ENCODE measurements at places on chromosomes 4 and X.

- DNase-seq, result no peak
Observed at GRCh38 chrX:111506826-111507225, 4.6 kb upstream of the SERTM2 start.

DNA sequence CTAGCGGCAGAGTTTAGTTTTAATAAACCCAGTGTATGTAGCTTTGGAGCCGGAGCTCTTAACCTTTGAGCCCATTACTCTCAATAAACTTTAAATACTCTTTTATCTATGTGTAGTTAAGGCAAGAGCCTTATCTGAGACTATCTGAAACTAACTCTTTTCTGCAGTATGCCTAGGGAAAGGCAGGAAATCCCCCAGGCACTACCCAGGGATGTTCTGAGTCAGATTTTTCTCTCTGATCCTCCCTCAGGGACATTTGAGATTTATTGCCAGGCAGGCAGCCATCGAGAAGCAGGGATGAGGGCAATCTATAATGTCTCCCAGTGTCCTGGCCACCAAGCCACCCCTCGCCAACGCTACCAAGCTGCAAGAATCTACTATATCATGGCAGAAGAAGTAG is 39.1 kb downstream of the HEPH start:
- DNase-seq, result no peak

DNA sequence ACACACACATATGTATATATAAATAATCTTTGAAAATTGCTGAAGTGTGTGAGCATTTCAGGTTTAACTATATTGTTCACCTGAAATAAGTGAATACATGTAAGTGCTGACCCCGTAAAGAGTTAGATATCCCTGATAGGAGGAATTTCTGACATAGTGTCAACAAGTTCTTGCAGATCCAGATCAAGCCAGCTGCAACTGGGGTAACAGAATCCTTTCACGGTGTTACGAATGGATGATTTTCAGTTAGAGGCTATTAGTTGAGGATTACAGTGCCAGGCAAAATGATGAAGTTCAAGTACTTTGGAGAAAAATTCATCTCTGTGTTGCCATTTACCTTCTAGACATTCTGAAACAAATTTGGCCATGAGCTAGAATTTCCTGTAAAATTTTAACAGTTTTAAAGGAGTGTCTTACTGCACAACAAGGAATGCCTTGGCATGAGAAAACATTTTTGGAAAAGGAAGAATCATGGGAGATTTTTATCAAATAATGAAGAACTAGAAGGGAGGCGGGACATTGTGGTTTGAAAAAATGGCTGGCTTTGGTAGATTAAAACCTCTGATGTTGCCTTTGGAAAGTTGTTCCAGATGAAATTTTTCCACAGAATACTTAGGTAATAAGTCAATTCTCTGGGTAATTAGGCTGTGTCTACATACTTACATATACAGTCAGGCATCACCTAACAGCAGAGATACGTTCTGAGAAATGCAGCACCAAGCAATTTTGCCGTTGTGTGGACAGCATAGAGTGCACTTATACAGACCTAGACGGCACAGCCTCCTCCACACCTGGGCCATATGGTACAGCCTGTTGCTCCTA is 84.4 kb upstream of the FAT1 start:
- no peak for DNase-seq

DNA sequence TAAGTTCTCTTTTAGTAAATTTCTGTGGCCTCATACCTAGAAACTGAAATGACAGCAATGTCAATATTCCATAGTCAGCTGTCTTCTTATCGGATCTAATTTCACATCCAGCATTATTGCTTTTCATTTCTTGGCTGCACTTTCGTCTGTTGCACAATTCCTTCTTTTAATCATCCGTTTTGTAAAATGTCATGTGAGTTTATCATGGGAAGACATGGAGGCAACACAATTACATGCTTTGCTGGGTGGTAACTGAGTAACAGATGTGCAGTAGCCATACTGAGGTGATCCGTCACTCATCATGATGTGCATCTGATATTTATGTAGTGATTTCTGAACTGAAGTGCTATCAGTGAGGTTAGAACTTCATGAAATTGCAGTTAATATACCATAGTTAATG is 68.3 kb upstream of the SLC7A11 start:
- DNase-seq, result no peak

- DNase-seq, result no peak
Observed at GRCh38 chr4:95156452-95156765, 392.4 kb downstream of the UNC5C start.

DNA sequence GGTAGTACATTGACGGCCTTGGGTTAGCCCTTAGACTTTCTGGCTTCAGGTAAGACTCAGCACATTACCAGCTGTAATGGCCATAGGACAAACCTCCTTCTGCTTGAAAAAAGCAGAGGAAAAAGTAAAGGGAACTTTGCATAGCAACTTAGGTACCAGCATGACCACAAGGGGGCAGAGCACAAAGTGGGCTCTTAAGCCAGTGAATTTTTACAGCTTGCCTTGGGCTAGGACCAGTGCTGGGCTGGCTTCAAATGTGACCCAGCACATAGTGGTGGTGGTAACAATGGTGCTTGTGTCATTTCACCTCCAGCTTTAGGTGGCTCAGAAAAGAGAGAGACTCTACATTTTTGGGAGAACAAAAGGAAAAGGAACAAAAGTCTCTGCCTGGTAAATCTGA is 66.1 kb downstream of the KLHL4 start:
- no peak for DNase-seq

- no peak for DNase-seq
Observed at GRCh38 chrX:51437521-51437920, 58.9 kb downstream of the NUDT11 start.

DNA sequence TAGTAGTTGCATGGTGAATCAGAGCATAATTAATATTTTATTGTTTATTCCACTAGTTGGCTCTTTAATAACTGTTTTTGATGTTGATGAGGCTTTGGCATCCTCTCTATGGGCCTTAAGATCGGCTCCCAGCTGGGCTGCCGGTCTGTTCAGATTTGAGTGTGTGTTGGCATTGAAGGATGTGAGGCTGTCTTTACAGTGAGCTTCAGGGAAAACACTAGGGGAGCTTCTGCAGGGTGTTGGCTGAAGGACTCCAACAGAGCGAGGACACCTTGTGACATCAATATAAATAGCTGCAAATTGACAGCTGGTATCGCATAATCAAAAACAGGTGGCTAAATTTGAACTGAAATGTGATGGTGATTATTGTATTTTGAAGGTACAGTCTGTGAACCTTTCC is 322.0 kb downstream of the FSTL5 start:
- DNase-seq, result no peak

GRCh38 chr4:81412946-81413495 is 58.7 kb downstream of the RASGEF1B start:
- DNase-seq, result no peak

- no peak for DNase-seq
Observed at GRCh38 chr4:75232546-75232945, 281.7 kb downstream of the RCHY1 start.

DNA sequence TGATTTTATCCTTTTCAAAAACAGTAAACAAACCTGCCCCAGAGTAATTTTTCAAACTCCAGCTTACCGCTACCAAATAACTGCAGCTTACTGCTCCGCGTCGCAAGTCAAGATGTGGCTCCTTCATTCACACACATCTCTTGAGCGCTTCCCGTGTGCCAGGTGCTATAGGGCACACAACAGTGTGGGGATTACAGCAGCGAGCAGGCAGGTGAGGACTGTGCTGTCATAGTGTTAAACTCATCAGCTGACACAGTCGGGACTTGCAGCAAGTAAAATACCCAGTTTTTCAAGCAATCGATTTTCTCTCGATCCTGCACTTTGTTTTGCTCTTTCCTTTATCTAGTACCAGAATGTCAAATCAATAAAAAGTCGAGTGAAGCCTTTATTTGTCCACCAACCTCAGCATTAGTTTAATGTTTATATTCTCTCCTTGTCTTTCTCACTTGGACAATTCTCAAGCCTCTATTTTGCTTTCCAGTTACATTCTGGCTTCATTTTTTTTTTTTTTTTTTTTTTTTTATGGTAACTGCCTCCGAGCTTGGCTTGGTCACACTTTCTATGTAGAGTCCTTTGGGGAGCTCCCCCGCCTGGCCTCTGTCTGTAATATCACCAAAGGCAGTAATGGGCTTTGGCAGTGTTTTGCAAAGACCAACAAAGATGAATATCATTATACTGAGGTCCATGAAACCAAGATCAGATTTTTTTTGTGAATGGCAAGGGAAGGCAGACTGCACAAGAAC is 8.3 kb upstream of the ASB5 start:
- DNase-seq, result peak; percentile 53

DNA sequence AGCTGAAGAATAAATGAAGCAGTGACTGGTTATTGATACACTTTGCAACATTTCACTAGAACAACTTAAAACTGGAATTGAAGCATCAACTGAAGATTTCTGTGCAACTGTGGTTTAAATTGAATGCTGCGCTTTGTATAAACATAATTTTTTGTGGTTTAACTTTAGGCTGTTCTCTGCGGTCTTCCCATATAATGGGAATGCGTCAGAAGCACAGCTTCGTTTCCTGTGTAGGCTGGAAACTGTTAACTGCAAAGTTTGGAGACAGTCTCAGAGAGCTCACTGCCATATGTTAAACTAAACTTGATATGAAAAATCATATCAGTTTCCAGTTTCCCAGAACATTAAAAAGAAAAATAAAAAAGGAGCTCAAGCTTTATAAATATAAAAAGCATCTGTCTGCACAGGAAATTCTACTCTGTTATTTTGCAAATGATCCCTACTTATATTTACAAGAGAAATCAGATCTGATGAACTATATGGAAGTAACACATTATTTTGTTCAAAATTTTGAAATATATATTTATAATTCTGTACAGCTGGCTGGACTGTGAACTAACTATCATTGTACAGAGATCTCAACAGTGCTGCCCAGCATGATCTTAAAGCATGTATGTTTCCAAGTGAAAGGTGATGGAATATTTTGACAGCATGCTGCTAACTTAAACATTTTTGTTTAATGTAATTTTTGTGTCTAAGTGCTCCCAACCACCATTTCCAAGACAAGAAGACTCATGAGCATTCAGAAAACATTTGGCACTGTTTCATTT is 139.9 kb downstream of the NDST3 start:
- no peak for DNase-seq

DNA sequence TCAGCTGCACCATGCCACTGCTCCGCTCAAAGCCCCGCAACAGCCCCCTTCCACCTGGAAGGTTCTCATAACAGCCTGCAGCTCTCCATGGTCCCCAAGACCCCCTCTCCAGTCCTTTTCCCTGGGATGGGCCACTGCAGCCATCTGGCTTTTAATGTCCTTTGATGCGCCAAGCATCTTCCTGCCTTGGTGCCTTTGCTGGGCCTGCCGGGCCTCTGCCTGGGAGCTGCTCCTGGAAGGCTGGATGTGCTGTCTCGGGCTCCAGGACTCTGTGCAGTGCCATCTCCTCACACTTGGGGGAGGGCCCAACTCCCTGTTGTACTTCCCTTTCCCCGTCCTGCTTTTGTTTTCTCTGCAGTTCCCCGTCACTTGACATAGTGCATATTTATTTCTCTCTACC is 60.3 kb downstream of the TAPT1 start:
- no peak for DNase-seq

GRCh38 chr4:84804136-84804535 is 162.4 kb downstream of the WDFY3 start:
- no peak for DNase-seq

- no peak for DNase-seq
Observed at GRCh38 chr4:3418029-3418762, 23.6 kb upstream of the HGFAC start.

- DNase-seq, result no peak
Observed at GRCh38 chr4:46954643-46955042, 38.7 kb downstream of the GABRA4 start.

GRCh38 chrX:39397561-39398199 is 596.4 kb downstream of the MID1IP1 start:
- DNase-seq, result peak; percentile 61

DNA sequence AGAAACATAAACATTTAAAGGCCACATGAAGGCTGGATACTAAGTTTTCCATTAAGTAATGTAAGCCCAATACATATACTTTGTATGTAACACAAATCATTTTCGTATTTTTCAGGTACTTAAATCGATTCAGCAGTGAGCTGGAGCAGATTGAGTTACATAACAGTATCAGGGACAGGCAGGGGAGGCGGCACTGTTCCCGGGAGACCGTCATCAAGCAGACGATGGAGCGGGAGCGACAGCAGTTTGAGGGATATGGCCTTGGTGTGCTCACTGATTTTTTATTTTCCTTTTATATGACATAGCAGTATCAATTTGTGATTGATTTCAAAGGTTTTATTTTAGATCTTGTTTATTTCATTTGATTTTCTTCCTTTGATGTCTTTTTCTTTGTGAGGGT is 20.7 kb downstream of the TMA16 start:
- DNase-seq, result no peak

GRCh38 chr4:139767168-139767567 is 101.5 kb downstream of the MGST2 start:
- DNase-seq, result no peak

DNA sequence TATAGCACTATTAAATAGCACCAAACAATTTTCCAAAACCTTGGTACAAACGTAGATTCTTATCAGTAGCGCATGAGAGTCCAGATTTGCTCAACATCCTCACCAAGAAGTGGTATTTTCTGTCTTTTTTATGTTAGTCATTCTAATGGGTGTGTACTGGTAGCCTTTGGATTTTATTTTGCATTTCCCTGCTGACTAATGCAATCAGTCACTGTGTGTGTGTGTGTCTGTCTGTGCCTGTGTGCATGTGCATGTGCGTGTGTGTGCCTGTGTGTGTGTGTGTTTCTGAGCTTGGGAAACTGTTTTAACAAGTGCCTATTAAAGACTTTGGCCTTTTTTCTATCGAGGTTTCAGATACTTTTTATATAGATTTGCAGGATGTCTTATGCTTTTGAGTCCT is 82.2 kb upstream of the MAGEA10 start:
- no peak for DNase-seq

DNA sequence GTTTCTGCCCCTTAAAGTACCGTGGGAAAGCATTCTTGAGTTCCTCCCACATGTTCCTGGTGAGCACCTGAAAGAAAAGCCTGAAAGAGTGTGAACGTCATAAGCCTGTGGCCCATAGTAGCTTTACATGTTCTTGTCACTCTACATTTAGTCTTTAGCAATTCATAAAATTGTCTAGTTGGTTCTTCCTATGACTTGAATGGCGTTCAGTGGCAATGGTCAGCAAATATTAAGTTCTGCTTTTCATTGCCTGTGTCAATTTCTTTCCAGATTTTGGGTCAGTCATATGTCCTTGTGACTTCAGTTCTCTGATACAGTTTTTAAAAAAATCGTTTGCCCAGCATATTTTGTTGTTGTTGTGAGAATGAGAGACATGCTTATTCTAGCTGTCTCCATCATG is 650.0 kb upstream of the BOD1L1 start:
- no peak for DNase-seq

- DNase-seq, result peak; percentile 46
Observed at GRCh38 chr4:138243369-138243768, 1.2 kb upstream of the SLC7A11 start.

GRCh38 chrX:32408389-32408788 is 803.0 kb downstream of the DMD start:
- DNase-seq, result no peak

GRCh38 chrX:143869018-143869417 is 14.9 kb upstream of the UBE2NL start:
- DNase-seq, result no peak

- no peak for DNase-seq
Observed at GRCh38 chr4:147109800-147110199, 164.1 kb upstream of the TTC29 start.

- no peak for DNase-seq
Observed at GRCh38 chr4:9735515-9735914, 45.9 kb upstream of the DRD5 start.

All from NCI-H510A treated with DMSO at 0.1 percent for 48 hours (cell line).